ENCODE measurements at places on chromosomes 12 and 14.
A peak's percentile ranks its signal among the peaks of the same experiment; 100 is the strongest.

DNA sequence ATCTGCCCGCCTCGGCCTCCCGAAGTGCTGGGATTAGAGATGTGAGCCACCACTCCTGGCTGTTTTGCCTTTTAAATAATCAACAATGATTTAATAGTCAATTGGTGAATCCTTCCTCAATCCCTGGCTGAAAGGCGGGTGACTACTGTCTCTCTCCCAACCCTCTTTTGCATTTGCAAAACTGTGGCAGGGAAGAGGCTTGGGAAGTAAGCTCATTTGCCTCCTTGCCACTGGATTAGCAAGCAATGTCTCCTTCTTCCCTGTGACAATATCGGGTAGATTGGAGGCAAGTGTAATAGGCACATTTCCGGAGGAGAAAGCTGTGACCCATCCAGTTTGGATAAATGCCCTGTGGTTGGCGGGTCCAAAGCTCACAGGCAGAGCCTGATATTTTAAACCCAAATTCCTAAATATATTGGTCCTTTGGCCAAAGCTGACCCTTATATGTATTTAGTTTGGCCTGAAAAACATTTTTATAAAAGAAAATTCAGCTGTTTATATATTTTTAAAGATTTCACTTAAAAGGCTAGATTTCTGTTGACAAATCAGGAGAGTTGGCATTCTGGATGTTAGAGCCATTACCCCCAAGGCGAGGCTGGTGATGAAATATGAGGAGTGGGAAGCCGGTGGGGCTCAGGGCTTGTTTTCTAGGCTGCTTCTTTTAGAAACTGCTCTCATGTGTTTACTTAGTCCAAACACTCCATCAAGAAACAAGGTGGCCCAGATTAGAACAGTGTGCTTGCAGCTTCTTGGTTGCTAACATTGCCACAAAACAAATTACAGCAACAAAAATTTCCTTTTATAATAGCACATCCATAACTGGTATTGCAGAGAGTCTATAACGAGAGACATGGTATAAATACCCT is 646.9 kb upstream of the TMEM132C start:
- DNase-seq: no peak

DNA sequence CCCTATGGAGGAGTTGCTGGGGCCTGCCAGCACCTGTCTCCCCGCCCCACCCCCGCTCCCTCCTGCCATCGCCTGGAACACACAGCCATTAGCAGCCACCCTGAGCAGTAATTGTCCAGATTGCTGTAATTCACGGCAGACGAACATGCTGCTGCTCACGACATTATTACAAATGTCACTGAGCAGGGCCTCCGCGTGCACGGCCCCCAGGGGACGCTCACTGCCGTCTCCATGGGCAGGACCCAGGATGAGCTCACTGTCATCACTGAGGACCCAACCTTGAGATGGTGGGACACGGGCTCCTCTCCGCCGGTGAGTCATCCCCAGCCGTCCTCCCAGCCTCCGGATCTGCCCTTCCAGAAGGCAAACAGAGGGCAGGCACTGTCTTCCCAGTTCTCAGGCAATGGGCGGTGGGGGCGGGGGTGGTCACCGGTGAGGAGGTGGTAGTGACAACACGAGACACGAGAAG is 100.4 kb downstream of the RFLNA start:
- DNase-seq: no peak

DNA sequence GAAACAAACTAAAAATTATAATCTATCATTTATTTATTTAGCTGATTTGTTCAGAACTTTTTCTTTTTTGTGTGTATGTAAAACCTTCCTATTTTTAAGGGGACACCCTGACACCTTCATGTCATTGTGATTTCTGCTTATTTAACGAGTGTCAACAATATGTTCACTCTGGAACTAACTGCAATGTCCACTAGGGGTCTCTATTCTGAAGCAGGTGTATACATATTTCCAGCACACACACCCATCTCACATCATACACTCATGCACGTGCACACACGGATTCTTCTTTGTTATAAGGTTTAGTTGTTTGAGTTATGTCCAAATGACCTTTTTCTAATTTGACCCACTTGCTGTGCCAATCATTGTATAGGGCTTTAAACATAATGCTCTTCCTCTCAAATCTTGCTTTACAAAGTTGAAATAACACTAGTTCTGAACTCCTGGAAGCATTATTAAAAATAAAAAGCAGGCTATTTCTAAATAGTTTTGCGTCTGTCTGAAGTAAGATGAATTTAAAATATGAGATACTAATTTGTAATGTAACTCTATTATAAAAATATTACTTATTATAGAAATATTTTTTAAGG is 15.5 kb downstream of the E2F7 start:
- no peak for DNase-seq

DNA sequence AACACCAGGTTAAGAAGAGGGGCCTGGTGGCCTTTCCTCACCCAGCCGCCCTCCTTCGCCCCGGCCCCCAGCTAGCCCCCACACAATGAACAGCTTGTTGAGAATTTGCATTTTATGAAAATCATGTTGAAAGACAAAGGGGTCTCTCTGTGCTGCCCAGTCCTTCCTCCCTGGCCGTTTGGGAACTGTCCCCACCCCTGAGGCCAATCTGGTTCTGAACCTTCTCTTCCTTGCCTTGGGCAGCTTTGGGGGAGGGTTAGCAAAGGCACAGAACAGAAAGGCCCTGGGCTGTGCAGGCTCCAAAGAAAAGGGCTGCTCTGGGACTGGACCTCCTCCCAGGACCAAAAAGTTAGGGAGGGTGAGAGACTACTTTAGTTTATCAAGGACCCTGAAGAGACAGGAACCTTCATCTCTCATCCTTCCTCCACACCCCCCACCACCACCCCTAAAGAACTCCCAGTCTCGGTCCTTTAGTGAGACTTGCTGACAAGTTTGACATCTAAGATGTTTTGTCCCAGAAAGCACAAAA is 1.3 kb downstream of the TAMALIN start:
- no peak for DNase-seq

DNA sequence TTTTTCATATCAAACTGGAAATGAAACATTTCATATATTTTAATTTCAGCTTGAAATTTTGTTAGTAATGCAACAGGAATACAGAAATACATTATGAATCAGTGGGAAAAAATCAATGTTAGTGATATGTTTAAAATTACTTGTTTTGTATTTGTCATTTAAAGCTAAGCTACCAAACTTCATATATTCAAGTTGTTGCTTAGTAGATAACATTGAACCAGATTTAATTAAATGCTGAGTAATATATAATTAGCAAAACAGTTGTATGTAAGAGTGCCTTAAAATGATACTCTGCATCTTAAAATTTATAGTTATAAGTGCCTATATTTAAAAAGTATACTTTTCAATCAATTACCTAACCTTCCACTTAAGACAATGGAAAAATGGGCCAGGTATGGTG is 5.0 kb downstream of the CHURC1 start:
- no peak for DNase-seq

- DNase-seq: no peak
Measured at GRCh38 chr12:56300644-56301464, 724 bp upstream of the CS start.

DNA sequence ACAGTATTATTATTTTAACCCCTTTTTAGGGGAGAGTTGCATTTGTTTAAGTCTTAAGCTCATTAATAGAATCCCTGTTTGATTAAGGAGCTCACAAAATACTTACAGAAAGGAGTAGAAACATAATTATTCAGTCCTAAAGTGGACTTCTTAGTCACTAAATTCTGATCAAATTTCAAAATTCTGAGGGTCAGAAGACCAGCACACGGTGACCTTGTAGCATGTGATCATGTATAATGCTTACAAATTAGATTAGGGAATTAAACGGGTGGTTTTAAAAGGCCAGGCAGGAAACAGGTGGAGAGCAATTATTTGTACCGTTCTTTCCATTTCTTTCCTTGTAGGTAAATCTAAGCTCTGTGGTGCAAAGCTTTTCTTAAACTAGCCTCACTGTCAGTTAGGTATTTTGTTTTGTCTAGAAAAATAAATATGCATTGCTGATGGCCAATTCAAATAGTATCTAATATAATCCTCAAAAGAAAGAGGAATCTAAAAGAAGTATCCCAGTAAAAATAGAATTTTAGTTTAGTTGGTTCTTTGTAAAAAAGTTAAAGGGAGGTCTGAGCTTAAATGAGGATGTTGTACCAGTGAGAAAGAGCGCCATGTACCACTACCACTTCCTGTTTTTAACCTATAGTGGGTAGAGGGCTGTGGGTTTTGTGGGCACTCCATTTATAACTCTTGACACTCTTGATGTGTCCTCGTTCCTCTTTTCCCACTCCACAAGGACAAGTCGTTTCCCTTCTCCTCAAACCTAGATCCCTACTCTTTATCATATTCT is 51.1 kb downstream of the SLC38A1 start:
- no peak for DNase-seq

- DNase-seq: peak; percentile 77
Measured at GRCh38 chr12:89663577-89664357, 44.9 kb downstream of the ATP2B1 start.

DNA sequence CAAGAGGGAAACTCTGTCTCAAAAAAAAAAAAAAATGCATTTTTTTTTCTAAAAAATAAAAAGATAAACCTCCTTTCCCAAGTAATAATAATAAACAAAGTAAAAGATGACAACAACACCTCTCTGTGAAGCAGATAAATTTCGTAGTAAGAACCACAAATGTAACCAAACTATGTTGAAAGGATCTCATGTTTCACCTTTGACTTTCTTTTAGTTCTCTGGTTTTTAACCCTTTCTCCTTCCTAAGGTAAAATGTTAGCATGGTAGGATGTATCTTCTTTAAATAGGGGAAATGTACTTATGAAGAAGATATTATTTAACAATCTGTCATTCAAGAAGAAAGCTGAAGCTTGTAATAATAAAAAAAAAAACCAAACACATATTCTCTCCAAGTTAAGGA is 1.8 kb upstream of the KLHL42 start:
- no peak for DNase-seq

DNA sequence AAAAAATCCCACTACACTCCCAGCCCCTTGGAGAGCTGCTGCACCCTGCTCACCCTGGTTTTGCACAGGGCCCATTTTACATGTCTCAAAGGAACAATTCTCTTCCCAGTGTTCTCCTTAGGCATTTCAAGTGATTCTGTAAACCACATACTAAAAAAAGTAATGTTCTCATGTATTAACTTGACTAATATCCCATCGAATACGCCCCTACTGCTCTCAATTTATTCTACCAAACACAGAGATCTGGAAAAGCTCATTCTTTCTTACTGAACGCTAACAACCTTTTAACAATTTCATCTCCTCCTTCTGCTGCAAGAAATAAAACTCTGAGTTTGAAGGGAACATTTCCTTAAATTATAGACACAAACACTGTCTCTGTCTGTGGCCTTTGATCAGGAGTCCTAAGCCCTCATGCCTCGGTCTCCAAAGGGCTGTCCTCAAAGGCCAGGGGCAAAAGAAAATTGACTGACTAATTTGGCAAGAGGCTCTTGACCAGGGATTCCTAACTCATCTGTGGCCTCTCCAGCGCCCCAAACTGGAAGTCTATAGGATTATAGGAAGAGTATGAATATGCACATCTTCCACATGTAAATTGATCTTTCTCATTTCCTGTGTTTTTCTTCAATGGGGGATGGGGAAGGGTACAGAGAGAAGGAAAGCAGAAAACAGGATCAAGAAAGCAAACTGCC is 17.1 kb upstream of the TSPAN11 start:
- DNase-seq: no peak

- DNase-seq: no peak
Measured at GRCh38 chr14:21300892-21301291, 21.0 kb downstream of the RPGRIP1 start.

- DNase-seq: peak; percentile 62
Measured at GRCh38 chr14:54209511-54210250, 187.1 kb upstream of the CDKN3 start.

DNA sequence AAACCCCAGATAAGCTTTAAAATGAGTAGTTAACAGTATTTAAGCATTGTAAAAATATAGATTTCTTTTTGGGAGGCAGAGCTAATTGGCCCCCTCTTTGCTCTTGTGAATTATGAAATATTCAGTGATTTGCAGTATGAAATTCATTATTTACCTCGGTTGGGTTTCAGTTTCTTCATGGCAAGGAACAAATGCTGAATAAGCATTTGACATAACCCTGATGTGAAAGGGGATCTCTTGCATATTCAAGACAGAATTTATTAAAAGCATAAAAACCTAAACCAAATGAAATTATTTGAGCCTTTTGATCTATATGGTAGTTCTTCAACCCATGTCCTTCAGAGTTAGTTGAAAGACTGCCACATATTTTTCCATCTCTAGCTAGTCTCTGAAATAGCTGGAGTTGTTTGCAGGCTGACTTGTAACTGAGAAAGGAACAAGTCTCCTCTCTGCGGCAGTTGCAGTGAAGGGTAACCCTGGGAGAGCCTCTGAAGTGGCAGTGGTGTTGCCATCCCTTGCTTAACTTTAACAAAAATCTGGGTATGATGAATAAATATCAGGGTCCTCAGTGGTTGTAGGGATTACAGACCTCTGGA is 690 bp downstream of the AKAP6 start:
- no peak for DNase-seq

GRCh38 chr14:31508135-31508534 is 20.3 kb upstream of the GPR33 start:
- DNase-seq: no peak

- DNase-seq: no peak
Measured at GRCh38 chr12:49524660-49525324, 14.0 kb upstream of the KCNH3 start.

- no peak for DNase-seq
Measured at GRCh38 chr14:93962701-93963601, 13.4 kb downstream of the ASB2 start.
